NCI-H2081 (cell line): ENCODE measurements at places on chromosomes 6 and 20.

DNA sequence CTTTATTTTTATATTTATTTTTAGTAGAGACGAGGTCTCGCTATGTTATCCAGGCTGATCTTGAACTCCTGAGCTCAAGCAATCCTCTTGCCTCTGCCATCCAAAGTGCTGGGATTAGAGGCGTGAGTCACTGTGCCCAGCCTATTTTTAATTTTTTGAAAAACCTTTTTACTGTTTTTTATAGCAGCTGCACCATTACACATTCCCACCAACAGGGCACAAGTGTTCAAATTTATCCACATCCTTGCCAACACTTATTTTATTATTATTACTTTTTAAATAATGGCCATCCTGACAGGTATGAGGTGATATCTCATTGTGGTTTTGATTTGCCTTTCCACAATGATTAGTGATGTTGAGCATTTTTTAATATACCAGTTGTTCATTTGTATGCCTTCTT lies 42.5 kb downstream of the PACSIN1 start:
- no peak for DNase-seq

DNA sequence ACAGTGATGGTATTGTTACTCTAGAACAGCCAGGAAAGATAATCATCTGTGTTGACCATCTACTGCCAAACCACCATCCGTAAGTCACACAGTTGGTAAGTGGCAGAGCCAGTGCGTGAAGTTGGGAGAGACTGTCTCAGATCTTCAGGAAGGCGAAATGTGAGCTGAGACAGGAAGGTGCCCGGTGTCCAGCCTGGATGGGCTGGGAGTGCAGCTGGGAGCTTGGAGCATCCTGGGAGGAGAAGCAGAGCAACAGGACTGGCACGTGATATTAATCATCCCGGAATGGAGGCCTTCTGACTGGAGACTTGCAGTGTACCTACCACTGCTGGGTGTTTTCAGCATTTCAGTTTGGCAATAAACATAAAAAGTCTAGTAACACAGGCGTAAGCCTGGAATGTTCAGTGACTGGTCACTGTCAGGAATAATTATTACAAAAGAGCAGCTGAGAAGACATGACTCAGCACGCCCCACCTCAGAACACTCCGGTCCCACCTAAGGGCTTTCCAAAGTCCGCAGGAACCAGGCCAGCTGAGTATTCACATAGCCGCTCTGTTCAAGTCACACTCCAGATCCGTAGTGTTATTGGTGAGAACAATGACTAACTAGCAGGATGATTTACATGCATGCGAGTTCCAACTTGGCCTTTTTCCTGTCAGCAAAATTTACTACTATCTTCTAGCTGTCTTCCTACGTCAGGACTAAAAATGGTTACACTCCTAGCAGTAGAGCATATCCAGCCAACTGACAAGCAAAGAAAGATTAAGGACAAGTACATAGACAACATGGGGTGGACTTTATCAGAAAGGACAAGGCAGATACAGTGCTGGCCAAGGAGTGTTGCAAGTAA lies 45.1 kb upstream of the PNRC1 start:
- DNase-seq = no peak

GRCh38 chr6:40999569-40999968 lies 39.5 kb downstream of the UNC5CL start:
- DNase-seq = no peak

GRCh38 chr6:150289454-150290071 lies 79.2 kb upstream of the IYD start:
- no peak for DNase-seq

DNA sequence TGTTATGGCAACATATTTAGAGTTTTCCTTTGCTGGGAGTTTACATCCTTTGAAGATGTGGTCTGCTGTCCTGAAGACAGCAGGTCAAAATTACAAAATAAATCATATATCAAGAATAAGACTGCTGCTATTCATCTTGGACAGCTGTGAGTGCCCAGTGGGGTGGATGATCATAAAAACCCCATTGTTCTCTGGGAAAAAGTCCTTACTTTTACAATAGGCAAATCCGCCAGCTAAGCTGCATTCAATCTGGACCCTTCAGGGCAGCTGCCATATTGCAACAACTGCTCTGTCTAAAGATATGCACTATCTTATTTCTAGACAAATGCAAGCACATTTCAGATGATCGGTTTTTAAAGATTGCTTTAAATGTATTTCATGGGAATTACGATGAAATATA lies 19.4 kb downstream of the CASS4 start:
- DNase-seq = no peak

- no peak for DNase-seq
These were observed 211.4 kb upstream of the ECI2 start for GRCh38 chr6:4346659-4347333.

GRCh38 chr20:64254156-64254555 lies 1.4 kb upstream of the PCMTD2 start:
- no peak for DNase-seq

DNA sequence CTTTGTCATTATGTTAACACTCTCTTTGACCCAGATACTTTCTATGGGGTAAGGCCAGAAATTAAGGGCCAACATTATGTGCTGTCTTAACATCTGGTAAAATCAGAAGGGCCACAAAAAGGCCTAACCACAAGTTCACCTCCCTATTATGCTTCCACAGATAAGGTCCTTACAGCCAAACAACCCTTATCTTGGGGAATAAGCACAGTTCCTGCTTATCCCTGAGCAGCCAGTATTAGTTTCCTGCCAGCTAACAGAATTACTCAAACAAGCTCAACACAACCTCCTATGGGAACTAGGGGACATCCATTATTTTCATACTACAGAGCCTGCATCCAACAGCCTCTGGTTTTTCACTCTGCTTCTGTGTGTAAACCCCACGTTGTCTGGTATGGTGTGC lies 724.8 kb downstream of the HACE1 start:
- no peak for DNase-seq

DNA sequence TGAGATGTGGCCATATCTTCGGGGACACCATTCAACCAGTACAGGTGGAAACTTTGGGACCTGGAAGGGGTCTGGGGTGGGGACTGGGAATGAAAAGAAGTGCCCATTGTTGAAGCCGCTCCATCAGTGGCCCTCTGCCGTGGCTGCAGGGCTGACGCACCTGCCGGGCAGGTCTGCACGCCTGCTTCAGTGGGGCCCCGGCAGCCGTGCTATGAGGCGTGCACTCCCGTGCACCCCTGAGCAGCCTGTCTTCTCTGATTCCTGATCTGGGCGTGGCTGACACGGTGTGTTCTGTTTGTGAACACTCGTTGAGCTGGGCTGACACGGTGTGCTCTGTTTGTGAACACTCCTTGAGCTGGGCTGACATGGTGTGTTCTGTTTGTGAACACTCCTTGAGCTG lies 155.9 kb downstream of the TAF4 start:
- DNase-seq = no peak

DNA sequence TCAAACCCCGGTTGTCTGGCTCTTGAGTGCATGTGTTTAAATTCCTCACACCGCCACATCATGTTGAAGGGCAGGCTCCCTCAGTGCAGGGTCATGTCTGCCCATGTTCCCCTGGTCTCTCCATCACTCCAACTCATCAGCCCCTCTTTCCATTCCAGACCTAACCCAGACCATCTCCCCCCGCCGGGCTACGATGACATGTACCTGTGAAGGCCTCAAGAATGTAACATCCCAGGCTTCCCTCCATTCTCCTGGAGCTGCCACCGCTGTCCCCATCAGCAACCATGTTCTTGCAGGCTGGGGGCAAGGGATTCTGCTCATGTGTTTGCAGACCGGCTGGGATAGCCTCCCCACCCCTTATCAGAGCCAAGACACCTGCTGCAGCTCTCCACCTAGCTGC lies 19.9 kb downstream of the TMEM74B start:
- no peak for DNase-seq

DNA sequence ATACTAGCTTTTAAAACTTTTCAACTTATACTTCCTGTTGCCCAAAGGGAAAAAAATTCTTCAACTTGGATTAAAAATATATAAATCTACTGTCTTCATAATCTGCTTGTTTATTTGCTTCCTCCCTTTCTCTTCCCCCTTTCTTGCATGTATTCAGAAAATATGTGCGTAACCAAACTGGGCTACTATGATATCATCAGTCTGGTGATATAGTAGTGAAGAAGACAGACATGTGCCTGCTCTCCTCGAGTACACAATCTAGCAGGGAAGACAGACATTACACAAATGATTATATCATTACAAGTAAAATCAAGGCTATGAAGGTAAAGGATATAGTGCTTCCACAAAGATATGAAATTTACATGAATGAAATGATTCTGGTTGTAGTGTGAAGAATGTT lies 31.0 kb downstream of the IBTK start:
- no peak for DNase-seq

DNA sequence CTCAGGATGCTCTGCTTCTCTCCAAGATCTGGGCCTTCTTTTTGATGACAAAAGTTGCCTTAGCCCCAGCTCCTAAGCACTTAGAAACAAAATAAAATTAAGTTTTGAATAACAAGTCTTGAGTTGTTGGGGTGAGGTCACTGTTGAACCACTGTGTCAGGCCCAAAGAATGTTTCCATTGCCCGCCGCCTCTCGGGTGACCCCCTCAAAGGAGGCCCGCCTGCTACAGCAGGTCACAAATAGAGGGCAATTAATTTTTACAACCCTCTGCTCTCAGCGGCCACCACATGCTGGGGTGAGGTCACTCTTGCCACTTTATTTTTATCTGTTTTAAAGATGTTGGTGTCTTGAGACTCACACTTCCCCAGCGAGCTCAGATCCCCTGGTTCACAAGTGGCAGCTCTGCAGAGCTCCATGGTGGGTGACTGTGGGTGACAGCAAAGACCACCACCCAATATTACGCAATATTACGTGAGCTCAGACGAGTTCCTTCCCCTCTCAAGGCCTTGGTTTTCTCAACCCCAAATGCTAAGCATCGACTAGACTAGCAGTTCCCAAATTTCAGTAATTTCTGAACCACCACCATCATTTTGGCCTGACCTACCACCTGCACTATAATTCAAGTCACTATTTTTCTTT lies 247.7 kb upstream of the PMEPA1 start:
- DNase-seq = no peak

GRCh38 chr6:132142308-132142707 lies 191.1 kb upstream of the CCN2 start:
- no peak for DNase-seq

GRCh38 chr20:16709017-16709416 lies 20.8 kb upstream of the SNRPB2 start:
- no peak for DNase-seq

DNA sequence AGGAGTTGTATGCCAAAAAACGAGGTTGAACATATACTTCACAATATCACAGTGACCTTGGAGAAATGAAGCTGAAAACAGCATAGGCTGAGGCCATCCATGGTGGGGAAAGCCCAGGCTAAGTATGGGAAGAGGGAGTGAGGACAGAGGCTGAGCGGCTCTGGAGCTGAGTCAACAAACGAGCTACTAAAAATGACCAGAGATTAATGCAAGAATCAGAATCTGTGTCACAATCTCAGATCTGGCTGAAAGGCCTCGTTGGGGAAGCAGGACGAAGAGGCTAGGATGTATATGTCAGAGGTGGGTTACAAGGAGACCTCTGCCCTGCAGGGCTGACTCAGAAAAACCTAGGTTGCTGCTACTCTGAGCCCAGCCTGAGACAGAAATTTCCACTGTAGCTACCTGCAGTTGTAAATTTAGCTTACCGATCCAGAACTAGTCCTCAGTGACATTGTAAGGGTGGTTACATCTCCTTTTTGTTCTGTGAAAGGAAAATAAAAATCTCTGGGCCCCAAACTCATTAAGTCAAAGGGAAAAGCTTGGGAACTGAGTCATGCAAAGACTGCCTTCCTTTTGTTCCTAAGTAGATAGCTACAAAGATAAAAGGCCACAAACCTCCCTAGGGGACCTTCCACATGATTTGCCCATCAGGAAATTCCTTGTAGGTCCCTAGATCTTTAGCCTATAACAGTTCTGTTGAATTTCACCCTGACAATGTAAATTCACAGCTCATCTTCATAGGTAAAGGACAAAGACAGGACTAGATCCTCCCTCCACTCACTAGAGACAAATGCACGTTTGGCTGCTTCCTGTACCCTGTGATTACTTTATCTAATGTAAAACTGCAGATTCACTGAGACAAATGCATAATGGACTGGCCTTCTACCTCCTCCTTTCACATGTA lies 8.5 kb upstream of the TUBB2A start:
- no peak for DNase-seq

DNA sequence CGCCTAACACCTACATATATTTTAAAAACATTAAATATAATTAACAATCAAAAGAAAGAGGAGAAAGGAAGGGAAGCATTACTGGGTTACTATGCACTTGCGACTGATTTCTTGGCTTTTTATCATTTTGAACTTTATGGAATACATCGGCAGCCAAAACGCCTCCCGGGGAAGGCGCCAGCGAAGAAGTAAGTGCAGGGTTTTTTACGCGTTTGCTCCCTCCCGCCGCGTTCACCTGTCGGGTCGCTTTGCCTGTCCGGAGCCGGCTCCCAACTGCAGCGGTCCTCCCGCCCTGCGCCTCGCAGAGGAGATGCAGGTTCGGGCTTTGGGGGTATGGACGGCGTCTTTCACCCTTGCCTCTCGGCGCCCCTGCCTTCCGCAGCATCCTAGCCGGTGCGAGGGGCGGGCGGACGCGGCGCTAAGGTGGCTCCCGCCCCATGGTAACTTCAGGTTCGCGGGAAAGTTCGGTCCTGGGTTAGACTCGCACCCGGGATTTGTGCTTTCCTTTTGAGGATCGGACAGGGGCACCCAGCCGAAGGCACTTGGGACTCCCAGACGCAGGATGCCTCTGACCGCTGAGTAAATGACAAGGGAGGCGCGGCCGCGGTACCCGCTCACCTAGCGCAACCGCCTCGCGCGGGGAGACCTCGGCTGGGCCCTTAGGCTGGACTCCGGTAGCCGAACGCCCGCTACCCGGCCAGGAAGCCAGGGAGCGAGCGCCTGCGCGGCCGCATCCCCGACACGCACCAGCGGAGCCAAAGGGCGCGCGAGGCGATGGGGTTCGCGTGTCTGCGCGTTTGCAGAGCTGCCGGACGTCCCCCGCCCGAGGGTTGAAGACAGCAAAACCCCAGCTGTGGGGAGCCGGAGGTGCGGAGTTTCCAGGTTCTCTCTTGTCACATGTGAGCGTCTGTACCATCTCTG lies 891 bp downstream of the RSPO3 start:
- DNase-seq = no peak

DNA sequence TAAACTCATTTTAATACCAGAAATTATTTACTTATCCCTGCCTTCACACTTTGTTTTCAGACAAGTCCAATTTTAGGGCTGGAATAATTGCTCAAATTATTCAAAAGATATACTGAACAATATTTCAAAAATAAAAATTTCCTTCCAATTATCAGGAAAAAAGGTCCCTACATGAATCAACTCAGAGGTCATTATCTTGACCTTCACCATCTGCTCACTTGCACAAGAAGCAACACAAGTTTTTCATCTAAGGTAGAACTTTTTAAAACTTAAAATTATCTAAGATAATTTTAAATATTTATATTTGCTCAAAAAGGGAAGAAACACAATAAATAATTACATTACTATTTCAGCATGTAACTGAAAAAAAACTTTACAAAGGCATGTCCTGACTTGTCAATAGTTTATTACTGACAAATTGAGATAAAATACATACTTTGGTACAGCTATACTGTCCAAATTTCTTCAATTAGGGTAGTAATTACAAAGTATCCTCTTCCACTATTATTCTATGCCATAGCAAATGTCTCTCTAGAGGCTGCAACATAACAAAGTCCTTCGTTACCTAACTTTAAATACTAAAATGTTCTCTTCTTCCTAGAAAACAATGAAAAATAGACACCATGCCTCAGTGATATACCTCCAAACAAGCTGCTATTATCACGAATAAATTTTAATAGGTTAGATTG lies 2.4 kb downstream of the CEP85L start:
- DNase-seq = no peak
